ENCODE measurements at places on chromosomes 5 and 9. TPM values are rescaled to one million over a fixed set of nuclear protein-coding genes. Genes with fewer than 3 reads are reported as not detected.

The NKD2 gene
- total RNA-seq = 1.8 TPM

The WDR36 gene
- total RNA-seq = 18.7 TPM

The CMBL gene
- 2.2 TPM for total RNA-seq

- no peak for ATAC-seq
Measured at GRCh38 chr5:54195701-54196100, 114.7 kb downstream of the ARL15 start.

DNA sequence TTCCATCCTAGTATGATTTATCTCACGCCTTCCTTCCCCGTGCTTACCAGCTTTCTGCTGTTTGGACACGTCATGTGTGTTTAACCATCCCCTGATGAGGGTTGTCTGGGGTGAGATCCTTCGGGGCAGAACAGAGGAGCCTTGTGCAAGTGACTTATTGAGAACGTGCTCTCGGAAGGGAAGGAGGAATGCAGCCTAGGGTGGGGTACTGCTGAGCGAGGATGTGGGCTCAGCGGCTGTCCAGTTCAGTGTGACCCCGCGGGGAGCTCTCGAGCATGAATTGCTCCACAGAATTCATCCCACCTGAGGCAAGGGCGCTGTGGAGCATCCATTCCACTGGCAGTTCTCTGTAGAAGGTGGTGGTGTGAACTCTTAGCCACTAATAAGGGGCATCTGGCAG is 4.0 kb downstream of the MYOZ3 start:
- no peak for ATAC-seq

DNA sequence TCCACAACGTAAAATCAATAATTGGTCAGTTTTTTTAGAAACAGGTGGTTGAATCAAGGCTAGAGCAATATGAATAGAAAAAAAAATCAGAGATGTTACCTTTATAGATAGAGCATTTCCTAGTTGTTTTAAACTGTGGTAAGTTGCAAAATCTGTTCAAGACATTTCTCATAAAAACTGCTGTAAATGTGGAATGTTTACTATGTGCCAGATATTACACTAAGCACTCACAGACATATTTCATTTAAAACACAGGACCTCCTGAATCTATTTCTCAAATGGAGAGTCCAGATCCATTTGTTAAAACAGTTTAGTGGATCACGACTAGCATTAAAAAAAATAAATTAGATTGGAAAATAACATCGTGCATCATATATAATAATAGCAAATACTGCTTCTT is 570.0 kb upstream of the ZNF608 start:
- no peak for ATAC-seq

GRCh38 chr9:134807716-134808446 is 72.7 kb upstream of the FCN2 start:
- peak; percentile 64 for ATAC-seq

- ATAC-seq = peak; percentile 64
Measured at GRCh38 chr5:71925608-71926091, 181.6 kb upstream of the MAP1B start.

GRCh38 chr5:127056896-127057295 is 16.4 kb downstream of the C5orf63 start:
- ATAC-seq = no peak

DNA sequence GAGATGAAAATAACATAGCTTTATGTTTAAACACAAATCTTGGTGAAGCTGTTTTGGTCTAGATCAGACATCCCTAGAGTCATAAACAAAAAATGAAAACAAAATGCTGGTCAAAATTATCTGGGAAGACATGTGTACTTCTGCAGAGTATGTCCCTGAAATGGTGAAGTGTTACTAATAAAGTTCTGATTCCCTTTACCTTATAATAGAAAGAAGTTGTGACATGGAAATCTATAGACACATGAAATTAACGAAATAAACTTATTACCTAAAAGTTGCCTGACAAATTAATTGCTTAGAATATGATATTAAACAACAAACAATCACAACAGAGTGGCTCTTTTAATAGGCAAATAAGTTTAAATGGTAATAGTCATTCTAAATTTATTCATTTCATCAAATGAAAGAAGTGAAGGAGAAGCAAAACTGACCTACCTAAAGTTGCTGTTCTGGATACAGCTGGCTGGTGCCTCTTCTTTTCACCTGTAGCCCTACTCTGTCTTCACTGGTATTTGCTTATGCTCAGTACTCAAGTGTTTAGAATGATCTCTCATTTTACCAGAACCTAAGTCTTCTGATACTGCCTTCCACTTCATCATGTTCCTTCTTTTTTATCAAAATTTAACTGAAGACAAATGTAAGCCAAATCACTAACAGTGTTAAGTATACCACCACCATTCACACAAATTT is 38.8 kb downstream of the FNIP1 start:
- ATAC-seq = no peak

GRCh38 chr9:97591535-97591934 is 41.6 kb downstream of the TSTD2 start:
- ATAC-seq = no peak

- no peak for ATAC-seq
Measured at GRCh38 chr5:116479776-116480675, 94.6 kb downstream of the SEMA6A start.

DNA sequence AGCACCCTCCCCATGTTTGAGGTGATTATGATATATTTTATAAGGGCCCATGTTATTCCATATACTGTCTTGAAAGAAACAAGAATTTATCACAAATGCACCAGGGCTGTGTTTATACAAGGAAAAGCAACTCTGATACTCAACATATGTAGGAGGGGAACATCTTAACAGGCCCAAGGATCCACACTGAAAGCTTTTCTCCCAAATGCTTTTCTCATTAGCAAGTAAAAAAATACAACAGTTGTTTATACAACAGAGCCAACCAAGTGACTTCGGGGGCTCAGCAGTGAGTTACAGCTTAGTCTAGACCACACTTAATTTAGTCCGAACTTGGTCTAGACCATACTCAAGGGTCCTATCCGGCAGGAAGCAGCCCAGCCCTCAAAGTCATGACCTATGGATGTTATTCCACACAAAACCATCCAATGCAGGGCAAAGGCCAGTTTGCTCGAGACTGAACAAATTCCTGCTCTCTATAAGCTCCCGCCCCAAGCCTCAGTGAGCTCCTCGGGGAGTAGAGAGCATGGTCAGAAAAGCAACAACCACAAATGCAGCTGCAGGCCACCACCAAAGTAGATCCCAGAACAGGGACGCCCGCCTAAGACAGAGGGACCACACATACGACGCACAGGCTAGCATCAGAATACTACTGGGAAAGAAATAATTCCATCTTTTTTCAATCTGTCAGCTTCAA is 6.8 kb downstream of the GZMK start:
- no peak for ATAC-seq

DNA sequence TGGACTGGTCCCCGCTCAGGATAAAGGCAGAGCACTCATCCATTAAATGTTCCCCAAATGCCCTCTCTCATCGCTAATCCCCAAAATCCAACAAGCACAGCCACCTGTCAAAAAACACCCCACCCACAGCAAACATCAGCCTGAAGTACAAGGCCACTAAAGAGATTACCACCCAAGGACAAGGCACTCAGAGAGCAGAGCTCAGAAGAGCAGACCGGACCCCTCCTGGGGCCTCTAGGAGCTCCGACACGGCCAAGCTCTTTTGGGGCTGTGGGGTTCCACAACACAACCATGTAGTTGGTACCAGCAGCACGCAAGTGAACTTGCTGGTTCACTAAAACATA is 9.8 kb downstream of the VDAC1 start:
- no peak for ATAC-seq

DNA sequence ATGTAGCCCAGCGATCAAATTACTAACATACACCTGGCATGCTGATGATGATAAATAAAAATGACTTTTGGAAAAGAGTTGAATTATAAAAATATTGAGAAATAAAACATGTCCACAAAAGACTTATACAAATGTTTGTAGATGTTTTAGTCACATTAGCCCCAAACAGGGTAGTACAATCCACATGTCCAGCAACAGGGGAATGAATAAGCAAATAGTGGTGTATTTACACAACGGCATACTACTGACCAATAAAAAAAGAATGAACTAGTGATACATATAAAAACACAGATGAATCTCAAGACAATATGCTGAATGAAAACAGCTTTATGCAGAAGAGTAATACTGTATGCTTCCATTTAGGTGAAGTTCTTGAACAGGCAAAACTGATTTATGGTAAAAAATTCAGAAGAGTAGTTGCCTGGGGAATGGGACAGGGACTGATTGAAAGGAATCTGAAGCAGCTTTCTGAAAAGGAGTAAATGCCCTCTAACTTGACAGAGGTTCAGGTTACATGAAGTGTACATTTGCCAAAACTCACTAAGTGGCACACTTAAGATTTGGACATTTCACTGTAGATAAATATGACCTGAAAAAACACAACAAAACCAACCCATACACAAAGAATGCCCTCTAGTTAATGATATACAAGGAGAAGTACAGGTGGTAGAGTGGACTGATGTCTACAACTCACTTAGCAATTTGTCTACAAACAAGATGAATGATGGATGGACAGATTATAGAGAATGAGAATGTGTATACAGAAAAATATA is 35.4 kb downstream of the ACTL7A start:
- no peak for ATAC-seq

DNA sequence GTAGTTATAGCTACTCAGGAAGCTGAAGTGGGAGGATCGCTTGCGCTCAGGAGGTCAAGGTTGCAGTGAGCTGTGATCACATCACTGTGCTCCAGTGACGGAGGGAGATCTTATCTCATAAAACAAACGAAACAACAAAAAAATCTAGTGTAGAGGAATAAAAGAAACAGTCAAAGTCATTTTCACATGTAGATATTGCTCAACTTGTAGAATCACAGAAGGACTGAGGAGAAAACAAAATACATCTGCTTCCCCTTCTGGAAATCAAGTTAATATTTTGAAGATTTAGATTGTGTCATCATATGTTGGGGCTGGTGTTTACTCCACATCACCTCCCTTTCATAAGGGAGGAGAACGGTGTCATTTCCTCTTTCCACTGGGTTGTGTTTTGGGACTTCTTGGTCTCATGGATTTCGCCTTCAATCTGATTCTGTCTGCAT is 8.2 kb upstream of the SLC46A2 start:
- ATAC-seq = no peak

- ATAC-seq = no peak
Measured at GRCh38 chr9:88391921-88392320, 3.7 kb downstream of the SPIN1 start.

DNA sequence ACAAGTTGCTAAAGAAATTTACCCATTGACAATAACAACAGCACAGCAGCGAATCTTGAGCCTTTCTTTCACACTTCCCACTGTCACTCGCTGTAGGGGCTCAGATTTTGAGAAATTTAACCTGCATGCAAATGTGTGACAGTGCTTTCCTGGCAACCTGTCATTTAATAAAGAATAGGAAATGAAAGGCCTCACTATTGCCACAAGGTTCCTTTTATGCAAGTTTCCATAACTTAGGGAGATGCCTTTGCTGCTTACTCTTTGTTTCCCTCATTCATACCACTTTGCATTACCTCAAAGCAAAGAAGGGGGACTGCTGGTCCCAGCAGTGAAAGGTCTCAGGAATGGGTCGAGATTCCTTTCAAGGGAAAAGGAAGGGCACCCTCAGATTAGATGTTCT is 49.5 kb downstream of the PTCD2 start:
- ATAC-seq = no peak

GRCh38 chr5:143072734-143073133 is 302.6 kb downstream of the ARHGAP26 start:
- ATAC-seq = no peak
